ENCODE measurements at places on chromosomes 13 and 19.

- no peak for DNase-seq
Observed at GRCh38 chr19:3710265-3710812, 2.2 kb downstream of the TJP3 start.

- DNase-seq: no peak
Observed at GRCh38 chr19:7883796-7884570, 4.3 kb upstream of the LRRC8E start.

- DNase-seq: no peak
Observed at GRCh38 chr19:11247391-11247790, 8.0 kb downstream of the ANGPTL8 start.

DNA sequence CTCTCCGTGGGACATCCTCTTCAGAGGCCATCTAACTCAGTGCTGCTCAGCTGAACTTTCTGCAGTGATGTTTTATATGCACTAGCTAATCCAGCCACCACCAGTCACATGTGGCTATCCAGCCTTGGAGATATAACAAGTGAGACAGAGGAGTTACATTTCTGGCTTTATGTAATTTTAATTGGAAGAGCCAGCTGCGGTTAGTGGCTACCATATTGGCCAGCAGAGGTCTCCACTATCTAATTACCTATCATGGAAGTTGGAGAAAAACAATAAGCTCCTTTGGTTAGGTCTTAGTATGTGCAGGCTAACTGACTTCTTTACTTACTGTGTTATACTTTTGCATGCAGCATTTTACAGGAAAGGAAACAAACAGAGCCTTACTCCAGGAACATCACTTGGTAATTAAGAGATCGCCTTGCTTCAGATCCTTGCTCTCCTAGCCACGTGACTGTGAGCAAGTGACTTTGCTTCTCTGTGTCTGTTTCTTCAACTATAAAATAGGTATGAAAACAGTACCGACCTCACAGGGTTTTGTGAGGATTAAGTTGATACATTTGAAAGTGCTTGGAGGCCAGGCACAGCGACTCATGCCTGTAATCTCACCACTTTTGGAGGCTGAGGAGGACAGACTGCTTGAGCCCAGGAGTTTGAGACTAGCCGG, 1.6 kb upstream of the KLK10 start:
- DNase-seq: no peak

- peak; percentile 16 for DNase-seq
Observed at GRCh38 chr19:4233282-4233853, 4.0 kb downstream of the EBI3 start.

- peak; percentile 57 for DNase-seq
Observed at GRCh38 chr19:52028027-52028779, at the start of gene ZNF614. Gene ZNF614, minus strand, starts transcription at chr19:52028379. Its CDS starts 2,634 bp downstream, at chr19:52025745.

DNA sequence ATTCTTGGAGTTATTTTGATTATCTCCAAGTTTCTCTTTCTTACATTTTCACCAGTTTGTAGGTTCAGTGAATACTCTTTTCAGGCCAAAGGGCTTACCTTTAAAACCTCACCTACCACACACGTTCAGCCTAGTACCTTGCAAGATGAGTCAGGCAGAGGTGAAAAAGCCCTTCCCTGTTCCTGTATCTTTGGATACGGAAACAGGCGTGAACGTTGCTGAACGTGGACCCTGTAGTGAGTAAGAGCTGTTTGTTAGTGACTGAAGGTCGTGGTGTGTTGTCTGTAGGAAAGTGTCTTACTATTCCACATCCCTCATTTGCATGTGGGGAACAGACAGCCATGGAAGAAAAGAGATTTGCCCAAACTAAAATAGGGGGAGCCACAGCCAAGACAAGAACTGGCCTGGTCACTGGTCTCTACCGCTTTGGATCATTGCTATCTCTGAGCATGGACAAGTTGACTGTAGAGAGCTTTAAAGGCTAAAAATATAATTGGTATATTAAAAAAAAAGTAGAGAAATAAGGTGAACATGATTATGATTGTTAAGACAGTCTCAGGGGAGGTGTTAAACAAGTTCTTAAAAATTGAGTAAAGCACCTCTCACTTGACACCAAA, 3.5 kb downstream of the CEBPG start:
- DNase-seq: no peak

DNA sequence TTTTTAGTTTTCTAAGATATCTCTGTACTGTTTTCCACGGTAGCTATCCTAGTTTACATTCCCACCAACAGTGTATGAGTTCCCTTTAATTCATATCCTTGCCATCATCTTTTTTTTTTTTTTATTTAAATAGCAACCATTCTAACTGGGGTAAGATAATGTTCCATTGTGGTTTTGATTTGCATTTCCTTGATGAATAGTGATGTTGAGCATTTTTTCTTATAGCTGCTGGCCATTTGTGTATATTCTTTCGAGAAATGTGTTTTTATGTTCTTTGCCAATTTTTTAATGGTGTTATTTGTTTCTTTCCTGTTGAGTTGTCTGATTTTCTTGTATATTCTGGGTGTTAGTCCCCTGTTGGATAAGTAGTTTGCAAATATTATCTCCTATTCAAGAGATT, 454.8 kb downstream of the DACH1 start:
- no peak for DNase-seq

DNA sequence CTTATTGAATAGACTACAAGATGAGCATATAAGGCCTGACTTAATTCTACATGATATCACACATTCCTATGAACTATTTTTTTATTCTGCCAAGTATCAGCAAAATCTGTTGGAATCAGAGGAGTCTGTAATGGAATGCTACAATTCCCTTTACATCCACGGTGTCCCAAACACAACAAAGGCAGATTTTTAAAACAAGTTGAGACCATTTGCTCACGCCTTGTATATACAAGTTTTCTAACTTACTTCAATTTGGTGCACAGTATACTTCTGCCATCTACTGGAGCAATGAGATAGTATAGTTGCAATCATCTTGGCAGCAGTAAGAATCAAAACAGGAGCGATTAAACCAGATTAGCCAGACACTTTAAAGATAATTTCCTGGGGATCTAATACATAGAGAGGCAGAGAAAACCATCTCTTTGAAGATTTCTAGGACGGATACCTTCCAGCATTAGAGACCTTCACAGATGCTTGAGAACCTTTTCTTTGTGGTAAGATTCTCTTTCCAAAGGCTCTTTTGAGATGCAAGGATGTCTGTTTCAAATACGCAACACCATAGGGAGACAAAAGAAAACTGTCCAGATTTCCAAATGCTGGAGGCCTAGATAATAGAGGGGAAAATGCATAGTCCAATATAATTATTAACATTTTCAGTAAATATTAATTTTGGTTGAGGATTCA, 302.0 kb upstream of the MIR17HG start:
- DNase-seq: no peak

- no peak for DNase-seq
Observed at GRCh38 chr13:74243637-74244526, 109.7 kb upstream of the KLF12 start.

- no peak for DNase-seq
Observed at GRCh38 chr19:719636-720344, 11.1 kb downstream of the PALM start.

DNA sequence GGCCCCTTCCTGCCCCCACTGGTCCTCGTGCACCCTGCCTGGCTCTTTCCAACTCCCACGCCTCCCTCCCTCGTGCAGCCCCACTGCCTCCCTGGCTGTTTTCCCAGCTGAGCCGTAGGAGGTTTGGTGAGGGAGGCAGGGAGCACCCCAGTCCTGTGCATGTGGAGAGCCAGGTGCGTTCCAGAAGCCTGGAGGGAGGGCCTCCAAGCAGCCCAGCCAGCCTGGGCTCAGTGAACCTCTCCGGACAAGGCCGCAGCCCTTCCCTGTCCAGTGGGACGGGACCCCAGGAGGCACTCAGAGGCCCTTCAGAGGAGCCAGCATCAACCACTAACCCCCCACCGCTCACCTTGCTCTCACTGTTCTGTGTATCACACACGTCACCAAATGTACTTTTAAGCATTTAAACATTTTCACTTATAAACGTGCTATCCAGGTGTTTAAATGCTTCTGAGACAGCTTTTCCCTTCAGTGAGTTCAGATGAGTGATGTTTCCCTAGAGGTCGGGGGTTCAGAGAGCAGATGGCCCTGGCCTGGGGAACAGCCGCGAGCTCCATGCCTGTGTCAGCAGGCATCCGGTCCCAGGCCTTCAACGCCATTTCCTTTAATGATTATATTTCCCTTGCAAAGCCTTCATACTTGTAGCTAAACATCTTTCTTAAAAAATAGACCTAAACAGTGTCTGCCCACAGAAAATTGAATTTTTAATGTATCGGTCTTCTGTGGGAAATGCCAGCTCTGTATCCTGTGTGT, 122.6 kb downstream of the ATP11A start:
- DNase-seq: no peak

- DNase-seq: no peak
Observed at GRCh38 chr13:19597523-19597922, 35.9 kb upstream of the MPHOSPH8 start.

DNA sequence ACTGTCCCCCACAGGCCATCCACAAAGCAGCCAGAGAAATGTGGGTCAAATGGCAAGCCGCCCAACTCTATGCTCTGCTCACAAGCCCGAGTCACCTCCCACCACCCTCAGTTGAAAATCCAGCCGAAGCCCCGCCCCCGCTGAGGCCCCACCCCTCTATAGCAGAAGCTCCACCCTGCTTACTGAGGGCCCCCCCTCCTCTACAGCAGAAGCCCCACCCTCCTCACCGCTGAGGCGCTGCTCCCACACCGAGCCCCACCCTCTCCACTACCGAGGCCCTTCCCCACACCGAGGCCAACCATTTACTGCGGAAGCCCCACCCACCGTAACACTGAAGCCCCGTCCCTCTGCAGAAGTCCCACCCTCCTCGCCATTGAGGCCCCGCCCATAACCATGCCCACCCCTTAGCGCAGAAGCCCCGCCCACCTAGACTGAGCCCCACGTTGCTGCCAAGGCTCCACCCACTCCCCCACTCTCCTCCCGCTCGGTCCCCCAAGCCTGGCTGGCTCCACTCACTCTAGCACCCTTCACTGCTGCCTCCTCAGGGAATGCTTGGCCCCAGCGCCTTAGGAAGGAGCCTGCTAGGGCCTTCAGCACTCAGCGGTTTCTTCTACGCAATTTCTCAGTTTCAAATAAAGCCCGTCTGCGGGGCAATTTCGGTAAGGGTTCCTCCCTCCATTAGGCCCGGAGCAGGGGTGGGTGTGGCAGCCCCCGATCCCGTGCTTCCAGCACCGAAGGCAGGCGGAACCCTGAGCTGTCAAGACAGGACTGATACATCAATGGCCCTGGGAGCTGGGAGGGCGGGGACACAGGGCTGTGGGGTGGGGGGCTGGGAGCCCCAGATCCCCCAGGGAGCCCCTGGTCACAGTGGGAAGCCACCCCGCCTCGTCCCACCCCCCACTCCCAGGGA, 9.0 kb upstream of the MYDGF start:
- DNase-seq: no peak

DNA sequence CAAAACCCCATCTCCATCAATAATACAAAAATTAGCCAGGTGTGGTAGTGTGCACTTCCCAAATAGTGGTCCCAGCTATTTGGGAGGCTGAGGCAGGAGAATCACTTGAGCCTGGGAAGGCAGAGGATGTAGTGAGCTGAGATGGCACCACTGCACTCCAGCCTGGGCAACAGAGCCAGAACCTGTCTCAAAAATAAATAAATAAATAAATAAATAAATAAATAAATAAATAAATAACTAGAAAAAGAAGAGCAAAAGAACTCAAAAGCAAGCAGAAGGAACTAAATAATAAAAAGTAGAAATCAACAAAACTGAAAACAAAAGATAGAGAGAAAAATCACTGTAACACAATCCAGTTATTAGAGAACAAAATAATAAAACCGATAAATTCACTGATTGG, 12.3 kb downstream of the ZNF585A start:
- no peak for DNase-seq

DNA sequence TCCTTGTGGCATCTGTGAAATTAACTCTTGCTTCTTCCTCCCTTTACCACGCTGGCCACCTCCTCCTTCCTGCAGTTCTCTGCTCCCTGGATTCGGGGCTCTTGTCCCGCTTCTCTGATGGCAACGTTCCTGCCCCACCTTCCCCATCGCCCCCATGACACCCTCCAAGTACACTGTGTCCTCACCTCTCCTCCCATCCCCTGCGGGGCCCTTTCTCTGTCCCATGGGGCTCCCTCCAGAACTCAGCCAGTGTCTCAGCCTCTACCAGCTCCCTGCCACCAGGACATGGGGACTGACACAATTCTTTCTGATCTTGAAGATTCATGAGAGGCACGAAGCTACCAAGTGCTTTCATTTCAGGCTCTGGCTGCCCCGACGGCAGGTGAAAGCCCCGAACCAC, 9.1 kb downstream of the CARS2 start:
- DNase-seq: no peak

- no peak for DNase-seq
Observed at GRCh38 chr19:38519168-38519567, 85.7 kb downstream of the RYR1 start.

DNA sequence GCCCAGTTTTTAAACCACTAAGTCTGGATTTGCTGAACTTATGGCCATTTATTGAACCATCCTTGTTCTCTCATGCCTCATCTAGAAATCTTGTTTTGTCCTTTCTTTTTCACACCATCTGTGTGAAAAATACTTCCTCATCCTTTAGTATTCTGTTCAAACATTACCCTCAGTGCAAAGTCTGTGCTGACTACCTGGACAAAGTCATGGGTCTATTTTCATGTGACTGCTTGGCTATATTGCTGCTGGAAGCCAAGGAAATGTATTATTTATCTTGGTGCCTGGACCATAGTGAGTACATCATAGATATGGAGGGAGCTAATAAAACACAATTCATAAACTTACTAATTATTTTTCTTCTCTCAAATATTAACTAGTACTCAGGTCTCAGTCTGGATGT, 312.5 kb downstream of the OXGR1 start:
- no peak for DNase-seq

- no peak for DNase-seq
Observed at GRCh38 chr13:112438094-112438493, 61.9 kb downstream of the SPACA7 start.

DNA sequence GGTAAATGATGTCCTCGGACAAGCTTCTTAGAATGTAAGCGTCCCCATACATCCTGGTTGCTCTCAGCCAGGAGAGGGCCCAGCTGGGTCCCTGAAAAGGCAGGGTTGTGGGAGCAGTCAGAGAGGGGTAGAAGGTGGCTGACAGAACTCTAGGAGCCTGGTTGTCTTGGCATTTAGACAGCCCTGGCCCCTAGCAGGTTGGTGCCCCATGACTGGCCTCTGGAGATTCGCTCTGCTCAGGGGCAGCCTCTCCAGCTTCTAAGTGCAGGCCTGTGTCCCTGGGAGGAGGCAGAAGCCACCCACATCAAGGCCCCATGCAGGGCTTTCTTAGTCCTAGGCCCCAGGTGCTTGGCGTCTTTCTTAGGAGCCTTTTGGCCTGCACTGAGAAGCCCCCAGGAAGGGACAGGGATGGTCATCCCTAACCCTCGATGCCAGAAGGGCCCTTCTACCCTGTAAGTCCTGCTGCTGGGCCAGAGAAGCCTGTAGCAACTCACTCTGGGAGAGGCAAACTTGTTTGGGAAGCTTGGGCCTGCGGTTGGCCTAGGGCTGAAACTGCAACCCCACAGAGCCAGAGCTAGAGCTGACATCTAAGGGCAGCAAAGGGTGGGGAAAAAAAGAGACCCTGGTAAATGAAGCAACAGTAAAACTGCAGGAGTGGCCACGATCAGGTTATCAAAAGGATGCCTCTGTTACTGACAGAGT, 2.8 kb upstream of the CDX2 start:
- no peak for DNase-seq

GRCh38 chr19:12754465-12755196, 3.0 kb downstream of the BEST2 start:
- no peak for DNase-seq
